Stimulated activated CD4-positive, alpha-beta T cell treated with anti-CD3 and anti-CD28 coated beads, TNF-alpha, amount 100 ng/mL, for 4 hours (primary cell): ENCODE measurements at places on chromosomes 3 and 15.

GRCh38 chr3:188956839-188957489 lies 214.8 kb upstream of the TPRG1 start:
- DNase-seq: no peak

- no peak for DNase-seq
Observed at GRCh38 chr3:147680837-147681483, 271.8 kb downstream of the ZIC1 start.

DNA sequence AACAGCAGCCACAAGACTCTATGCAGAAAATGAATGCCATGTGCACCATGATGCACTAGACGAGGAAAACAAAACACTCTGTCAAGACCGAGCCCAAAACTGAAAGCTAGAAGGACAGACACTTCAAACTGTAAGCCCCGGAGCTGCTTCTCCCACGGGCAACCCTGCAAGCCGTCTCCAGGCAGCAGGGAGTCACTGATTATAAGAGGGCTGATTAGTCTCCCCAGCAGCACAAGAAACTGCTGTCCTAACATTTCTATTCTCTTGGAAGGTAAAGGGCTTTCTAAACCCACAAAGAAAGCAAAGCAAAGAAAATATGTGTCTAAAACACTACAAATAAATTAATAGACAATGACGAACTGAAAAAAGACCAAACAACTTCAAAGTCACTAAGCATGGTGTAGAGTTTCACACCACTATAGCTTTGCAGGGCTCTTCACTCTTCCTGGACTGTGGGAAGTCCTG lies 15.5 kb downstream of the TBC1D2B start:
- no peak for DNase-seq

- no peak for DNase-seq
Observed at GRCh38 chr3:134621854-134622253, 29.0 kb downstream of the KY start.

DNA sequence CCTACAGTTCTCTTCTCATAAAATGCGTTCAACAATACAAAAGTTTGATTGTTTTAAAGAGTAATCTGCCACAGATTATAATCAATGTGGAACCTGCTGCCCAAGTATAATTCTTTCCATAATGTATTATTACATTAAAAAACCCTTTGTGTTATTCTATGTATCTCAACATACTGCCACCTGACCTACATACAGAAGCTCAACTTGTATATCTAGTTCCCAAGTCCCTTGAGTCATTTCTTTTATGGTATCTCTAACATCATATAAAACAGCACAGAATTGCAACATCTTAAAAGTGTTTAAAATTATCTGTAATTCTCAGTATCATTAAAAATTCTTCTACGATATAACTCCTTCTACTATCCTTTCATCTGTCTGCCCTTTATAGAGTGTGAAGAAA lies 70.3 kb downstream of the TBL1XR1 start:
- no peak for DNase-seq

- DNase-seq: no peak
Observed at GRCh38 chr3:111335512-111336303, 206.3 kb upstream of the CD96 start.

DNA sequence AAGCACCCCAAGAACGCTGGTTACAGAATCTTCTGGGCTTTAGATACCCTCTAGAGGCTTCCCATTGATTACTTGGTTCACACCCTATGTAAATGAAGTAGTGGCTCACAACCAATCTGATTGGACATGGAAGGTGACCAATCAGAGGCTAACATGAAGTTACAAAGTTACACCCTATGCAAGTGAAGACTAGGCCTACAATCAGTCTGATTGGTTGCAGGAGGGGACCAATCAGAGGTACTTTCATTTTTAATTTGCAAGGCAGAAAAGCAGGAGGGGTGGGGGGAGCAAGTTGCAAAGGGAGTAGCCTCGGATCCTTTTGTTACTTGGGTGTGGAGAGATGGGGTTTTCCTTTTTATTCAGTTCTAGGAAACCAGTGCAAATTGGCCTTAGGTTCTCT lies 11.1 kb upstream of the RTP2 start:
- DNase-seq: no peak

GRCh38 chr3:120503727-120504616 lies 53.2 kb upstream of the FSTL1 start:
- DNase-seq: no peak

- no peak for DNase-seq
Observed at GRCh38 chr3:43215663-43216275, 70.6 kb upstream of the SNRK start.

- DNase-seq: no peak
Observed at GRCh38 chr3:114557791-114558190, 264.0 kb downstream of the TIGIT start.

DNA sequence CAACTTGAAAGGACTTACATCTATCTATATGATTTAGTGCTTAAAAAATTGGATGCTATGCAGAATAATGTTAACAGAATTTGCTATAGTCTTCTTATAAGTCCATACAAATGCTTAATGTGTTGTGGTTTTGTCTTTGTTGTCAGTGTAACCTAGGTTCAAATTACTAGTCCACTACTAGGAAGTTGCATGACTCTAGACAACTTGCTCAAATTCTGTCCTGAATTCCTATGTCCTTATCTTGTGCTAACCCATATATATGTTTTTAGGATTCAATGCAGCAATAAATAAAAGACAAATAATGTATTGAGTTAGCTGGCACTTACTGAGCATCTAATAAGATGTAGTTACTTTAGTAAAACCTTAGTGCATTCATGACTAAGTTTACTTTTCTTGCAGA lies 276.5 kb upstream of the KCNMB2 start:
- DNase-seq: no peak

GRCh38 chr3:178159691-178160220 lies 376.5 kb upstream of the KCNMB2 start:
- DNase-seq: no peak

GRCh38 chr3:40782111-40782721 lies 257.5 kb downstream of the ZNF621 start:
- no peak for DNase-seq

- DNase-seq: no peak
Observed at GRCh38 chr3:137343283-137343682, 385.5 kb downstream of the IL20RB start.

DNA sequence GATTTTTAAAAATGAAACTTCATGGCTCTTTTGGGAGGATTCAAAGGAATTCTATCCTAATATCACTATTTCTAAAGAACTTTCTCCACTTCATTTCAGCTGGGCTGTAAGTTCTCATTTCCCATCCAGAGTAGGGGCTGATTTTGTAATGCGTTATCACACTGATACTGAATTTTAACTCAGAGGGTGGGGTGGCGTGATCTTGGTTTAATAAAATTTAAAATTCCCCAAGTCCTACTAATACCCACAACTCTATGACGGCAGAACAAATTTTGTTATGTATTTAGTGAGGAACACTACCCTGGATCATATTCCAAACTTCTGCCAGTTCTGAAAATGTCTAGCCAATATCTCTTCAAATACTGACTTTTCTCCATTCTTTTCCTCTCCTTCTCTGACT lies 92.7 kb downstream of the ASB7 start:
- no peak for DNase-seq

DNA sequence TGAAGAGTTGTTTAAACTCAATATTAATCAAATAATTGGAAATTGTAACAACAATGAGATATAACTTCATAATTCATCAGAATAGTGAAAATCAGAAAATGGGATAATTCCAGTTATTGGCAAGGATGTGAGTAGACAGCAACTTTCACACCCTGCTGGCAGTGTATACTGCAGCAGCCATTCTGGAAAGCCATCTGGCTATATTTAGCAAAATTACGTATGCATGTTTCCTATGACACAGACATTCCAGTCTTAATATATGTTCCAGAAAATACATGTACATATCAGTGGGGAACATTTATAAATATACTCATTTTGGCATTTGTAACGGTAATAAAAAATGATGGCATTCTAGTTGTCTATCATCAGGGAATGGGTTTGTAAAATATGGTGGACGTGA lies 564.1 kb downstream of the GBE1 start:
- DNase-seq: no peak

- DNase-seq: no peak
Observed at GRCh38 chr3:120436523-120437050, 14.2 kb downstream of the FSTL1 start.

GRCh38 chr3:99751649-99752048 lies 66.0 kb upstream of the CMSS1 start:
- DNase-seq: no peak

DNA sequence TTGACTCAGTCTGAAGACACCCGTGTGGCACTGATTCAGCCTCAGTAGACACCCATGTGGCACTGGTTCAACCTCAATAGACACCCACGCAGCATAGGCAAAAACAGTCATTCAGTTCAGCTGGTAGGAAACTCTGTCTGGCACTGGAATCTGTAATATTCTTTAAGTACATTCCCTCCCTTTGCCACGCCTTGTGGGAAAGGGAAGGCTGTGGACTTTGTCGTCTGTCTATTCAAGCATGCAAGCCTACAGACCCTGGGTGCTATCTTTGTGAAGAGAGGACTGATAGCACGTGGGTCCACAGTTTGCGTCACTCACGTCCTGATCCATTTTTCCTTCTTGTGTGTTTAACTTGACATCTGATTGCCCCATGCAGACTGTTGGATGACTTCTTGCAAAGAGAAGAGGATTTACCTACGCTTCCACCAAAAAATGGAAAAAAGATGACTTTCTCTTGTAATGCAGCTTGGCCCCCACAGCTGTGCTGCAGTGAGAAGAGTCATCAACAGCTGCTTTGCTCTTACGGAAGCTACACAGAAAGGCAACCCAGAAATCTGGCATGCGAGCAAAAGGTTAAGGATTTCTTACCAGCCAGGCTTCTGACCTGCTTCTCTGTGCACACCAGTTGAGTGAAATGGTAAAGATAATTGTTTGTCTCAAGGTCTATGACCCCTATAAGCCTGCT lies 278.1 kb downstream of the ULK4 start:
- no peak for DNase-seq

GRCh38 chr3:78855190-78855589 lies 912.6 kb downstream of the ROBO1 start:
- no peak for DNase-seq

GRCh38 chr15:81939604-81940440 lies 106.0 kb downstream of the MEX3B start:
- no peak for DNase-seq

GRCh38 chr3:135528413-135529015 lies 437.0 kb upstream of the PPP2R3A start:
- DNase-seq: no peak

DNA sequence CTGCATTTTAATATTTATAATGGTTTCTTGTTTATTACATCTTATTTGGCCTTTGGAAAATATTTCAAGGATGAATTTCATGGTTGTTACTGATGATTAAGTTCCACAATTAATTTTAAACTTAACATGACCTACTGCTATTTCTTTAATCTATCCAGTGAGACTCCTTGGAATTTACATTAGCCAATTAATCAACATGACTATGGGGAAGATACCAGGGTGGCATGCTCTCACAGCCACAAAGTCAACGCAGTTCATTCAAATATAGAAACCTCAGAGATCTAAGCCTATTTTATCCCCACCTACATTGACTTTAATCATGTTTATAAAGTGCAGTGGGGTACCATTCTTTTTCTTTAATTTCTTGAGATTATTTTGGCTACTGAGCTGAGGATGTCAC lies 43.6 kb upstream of the PDZRN3 start:
- no peak for DNase-seq

- DNase-seq: no peak
Observed at GRCh38 chr3:32360493-32360827, 31.2 kb upstream of the CMTM7 start.

DNA sequence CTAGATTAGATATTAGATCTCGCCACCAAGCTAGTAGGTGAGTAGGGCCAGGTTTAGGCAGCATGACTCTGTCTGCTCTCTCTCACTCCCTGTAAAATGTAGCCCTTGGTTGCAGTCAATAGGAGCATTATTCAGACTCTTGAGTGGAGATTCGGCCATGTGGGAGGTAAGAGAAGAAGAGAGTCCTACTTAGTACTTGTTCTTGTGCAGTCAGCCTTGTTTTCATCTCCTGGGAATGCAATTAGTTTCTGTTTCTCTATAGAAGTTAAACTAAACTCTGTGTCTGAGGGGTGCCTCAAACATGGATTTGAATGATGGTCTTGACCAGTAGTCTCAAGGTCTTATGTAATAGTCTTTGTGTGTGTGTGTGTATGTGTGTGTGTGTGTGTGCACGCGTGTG lies 229.5 kb upstream of the DPH6 start:
- DNase-seq: no peak

DNA sequence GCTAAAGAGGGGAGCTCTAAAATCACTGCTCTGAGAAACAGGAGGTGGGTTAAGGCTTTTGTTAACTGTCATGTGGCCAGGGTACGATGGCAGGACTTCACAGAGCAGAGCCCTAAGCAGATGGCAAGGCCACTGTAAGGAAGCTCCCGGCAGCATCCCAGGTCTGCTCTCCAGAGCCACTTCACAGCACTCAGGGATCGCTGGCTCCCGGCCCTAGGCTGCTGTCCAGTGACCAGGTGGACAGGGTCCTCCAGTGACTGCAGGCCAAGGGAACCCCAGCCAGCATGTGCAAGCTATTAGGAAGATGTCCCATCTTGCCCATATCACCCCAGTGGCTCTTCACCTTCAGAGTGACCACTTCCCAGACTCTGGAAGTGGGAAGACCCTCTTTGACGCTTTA lies 10.4 kb downstream of the TMEM41A start:
- no peak for DNase-seq

DNA sequence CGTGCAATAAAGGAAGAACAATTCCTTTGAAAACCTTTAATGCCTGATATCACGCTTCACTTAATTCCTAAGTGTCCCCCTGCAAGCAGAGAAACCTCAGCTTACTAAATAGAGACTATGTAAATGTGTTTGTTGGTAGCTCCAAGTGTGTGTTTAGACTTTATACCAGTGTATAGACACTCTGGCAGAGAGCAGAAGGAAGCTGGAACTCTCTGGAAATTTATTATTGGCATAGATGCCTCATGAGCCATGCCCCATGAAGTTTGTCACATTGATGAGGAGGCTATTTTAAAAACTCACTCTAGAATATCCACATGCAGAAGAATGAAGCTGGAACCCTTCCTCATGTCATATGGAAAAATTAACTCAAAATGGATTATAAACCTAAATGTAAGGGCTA lies 99.9 kb downstream of the THRB start:
- DNase-seq: no peak

DNA sequence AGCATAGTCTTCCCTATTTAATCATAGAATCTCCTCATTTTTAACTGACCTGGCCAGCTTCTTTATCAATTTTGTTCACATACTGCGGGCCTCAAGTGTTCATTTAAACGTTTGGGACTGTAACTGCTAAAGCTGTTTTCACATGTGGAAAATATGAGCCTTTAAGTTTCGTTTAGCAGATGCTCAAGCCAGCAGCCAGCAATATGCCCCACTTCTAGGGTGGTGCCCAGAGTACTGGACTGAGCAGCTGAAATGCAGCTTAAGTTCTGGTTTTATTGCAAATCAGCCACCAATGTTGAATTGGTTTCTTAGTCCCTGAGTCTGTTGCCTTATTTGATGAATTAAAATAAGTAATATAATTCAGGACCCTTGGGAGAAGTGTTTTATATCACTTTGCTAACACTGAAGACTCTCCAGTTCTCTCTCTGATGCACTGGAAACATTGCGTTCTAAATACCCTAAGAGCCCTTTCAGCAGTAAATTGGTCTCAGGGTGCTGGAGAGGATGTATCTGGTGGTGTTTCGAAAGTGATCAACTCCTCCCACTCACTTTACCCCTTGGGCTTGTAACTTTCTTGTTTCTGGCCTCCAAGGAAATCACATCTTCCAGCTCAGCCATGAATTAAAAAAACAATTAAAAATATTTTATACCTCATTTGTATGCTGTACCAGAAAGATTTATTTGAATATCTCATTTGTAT lies 61.7 kb downstream of the B3GALNT1 start:
- DNase-seq: no peak
